Muscle of back (tissue), 13 donors: ENCODE measurements at places on chromosomes 5 and 9. TPM values are rescaled to one million over a fixed set of nuclear protein-coding genes. Genes with fewer than 3 reads are reported as not detected.

The SOHLH1 gene
- not detected for polyA plus RNA-seq

The UQCRQ gene
- polyA plus RNA-seq = 184 TPM

The IL3 gene
- not detected for polyA plus RNA-seq

The FGD3 gene
- polyA plus RNA-seq = 4.1 TPM

The SH2D3C gene
- 19.1 TPM for polyA plus RNA-seq

The BARHL1 gene
- polyA plus RNA-seq = not detected

The LOX gene
- 109 TPM for polyA plus RNA-seq

The NUTM2F gene
- polyA plus RNA-seq = 0.07 TPM

The ADAMTS12 gene
- 18.5 TPM for polyA plus RNA-seq

The PDLIM4 gene
- 49.3 TPM for polyA plus RNA-seq

GRCh38 chr5:148913493-148913892 is 87.1 kb downstream of the ADRB2 start:
- no peak for DNase-seq

GRCh38 chr5:77635917-77636640 is 2.4 kb downstream of the OTP start:
- no peak for DNase-seq

- no peak for DNase-seq
Observed at GRCh38 chr5:100840789-100841188, 62.3 kb downstream of the ST8SIA4 start.

- peak; percentile 66 for DNase-seq
Observed at GRCh38 chr5:143889986-143890385, 78.0 kb downstream of the HMHB1 start.

GRCh38 chr9:34802916-34803315 is 93.0 kb upstream of the CCL21 start:
- no peak for DNase-seq

DNA sequence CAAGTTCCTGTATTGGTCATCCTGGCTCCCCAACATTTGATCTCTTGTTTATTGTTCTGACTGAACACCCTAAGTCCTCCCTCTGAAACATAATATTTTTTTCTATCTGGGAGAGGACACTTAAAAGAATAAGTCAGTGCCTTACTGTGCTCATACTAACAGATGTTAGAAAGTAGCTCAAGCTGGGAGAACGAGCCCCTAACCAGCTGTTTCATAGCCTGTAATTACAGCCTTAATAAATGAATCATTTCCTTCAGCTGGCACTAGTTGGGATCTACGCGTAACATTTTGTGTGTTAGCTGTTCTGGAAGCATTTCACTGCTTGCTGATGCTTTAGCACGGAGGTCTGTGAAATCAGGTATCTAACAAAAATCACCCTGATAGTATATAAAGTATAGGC is 345.9 kb upstream of the RIOK2 start:
- DNase-seq = peak; percentile 43

DNA sequence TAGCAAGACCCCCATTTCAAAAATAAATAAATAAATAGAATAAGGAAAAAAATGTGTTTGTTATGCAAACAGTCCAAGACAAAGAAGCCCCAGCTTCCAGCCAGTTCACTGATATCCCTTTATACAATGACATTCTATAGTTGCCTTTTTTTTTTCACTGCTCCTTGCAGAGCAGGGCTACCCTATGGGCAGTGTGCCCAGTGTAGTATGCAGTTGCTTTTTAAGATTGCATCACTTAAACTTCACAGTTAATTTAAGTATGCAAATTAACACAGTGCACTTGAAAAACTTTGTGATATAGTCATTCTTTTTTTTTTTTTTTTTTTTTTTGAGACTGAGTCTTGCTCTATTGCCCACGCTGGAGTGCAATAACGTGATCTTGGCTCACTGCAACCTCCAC is 40.8 kb upstream of the ARRDC3 start:
- DNase-seq = no peak

GRCh38 chr9:74044844-74045243 is 452.3 kb upstream of the RORB start:
- no peak for DNase-seq

DNA sequence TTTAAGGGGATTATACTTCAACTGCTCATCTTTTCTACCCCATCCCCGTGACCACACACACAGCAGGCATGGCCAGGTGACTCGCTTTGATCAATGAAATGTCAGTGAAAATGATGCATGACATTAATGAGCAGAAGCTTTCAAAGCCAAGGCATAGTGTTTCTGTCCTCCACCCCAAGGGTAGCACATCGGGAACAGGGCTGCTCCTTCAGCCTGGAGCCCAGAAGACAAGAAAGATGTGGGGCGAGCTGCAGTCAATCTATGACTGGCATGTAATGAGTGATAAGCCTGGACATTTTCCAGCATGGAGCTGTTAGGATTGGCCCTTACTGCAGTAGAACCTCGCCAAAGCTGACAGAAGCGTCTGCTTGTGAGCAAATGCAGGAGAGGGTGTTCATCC is 122.6 kb upstream of the IRX2 start:
- no peak for DNase-seq

DNA sequence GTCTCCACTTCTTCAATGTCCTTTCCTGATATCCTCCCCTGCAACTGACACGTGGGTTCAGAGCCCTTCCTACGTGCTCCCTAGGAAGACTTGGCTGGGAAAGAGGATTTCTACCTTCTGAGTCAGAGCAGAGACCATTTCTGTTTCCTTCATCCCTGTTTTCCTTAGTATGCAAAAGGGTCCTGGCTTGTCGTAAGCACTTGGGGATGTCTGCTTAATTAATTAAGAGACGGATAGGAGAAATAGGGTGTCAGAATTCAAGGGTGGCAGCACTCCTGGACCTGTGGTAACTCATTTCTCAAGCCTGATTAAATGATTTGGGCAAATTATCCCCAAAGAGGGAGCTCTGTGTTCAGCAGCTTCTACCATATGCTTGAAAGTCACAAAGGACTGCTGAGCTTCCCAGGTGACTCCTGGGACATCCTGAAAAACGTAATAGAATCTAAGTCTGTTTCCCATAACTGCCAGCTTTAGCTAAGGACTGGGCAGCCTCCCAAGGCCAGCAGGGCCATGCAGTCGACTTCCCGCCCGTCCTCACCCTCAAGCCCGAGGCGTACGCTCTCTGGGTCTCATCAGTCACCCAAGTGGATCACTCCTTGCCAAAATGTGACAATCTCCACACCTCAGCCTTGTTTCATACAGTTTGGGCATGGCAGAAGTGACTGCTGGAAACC is 20.5 kb downstream of the ABCA1 start:
- no peak for DNase-seq
